ENCODE measurements at places on chromosomes 1 and 21. TPM values are rescaled to one million over a fixed set of nuclear protein-coding genes. Genes with fewer than 3 reads are reported as not detected.

The AMY1A gene
- not detected for polyA plus RNA-seq

GRCh38 chr1:178037510-178038253 lies 56.2 kb upstream of the RASAL2 start:
- no peaks in the 10 kb centered on the region for H3K36me3 ChIP-seq
- peak overlapping the region; percentile 64 for H3K4me3 ChIP-seq
- H3K4me1 ChIP-seq, result peaks cover 35% of the 10 kb centered on the region
- H3K27ac ChIP-seq, result peak overlapping the region; percentile 79

DNA sequence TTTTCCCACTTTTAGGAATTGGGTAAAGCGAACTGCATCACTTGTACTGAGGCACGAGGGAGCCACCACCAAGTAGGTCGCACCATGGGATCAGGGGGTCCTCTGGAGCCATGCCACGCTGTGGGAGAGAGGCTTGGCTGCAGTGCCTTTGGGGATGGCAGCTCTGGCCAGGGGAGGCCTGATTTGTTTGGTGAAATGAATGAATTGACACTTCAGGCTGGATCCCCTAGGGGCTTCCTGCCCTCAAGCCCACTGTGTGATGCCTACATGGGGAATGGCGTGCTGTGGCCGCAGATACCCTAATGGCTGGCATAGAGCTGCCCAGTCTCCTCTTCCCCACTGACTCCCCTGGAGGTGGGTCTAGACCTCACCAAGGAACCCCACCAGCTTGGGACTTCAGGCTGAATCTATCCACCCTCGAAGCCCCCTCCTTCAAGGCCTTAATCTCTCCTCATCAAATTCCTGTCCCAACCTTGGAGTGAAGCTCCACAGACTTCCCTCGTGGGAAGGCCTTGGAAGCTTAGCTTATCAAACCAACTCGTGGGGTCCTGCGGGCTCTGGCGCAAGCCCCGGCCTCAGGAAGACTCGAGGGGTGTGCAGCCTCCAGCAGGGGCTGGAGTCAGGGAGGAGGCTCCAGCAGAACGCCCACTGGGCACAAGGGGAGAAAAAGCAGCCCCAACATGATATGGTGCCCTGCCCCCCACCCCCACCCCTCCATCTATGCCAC lies 64.6 kb downstream of the VWA5B1 start:
- no peaks in the 10 kb centered on the region for H3K36me3 ChIP-seq
- no peak overlapping the region for H3K4me3 ChIP-seq
- no peak for DNase-seq
- peaks cover 41% of the 10 kb centered on the region for H3K27me3 ChIP-seq
- H3K4me1 ChIP-seq, result peaks cover 13% of the 10 kb centered on the region
- no peak overlapping the region for H3K27ac ChIP-seq

DNA sequence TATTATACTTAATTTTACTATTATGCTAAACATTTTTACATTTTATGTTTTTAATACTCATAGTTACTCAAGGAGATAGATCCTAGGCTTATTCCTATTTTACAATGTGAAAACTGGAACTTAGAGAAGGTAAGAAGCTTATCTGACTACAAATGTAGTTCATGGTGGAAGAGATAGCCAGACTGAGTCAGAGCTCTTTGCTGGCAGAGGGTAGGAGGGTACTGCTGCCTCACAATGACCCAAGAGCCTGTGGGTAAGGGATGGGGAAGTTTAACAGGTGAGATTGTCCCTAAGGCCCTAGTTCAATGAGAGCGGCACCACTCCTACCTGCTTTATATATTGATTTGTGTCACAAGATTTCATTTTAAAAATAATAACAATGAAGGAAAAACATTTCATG lies 34.1 kb upstream of the NEK7 start:
- H3K27me3 ChIP-seq, result no peaks in the 10 kb centered on the region
- H3K4me3 ChIP-seq, result no peak overlapping the region
- no peak overlapping the region for H3K27ac ChIP-seq
- no peak for DNase-seq
- H3K36me3 ChIP-seq, result no peaks in the 10 kb centered on the region

- no peak overlapping the region for H3K4me3 ChIP-seq
- H3K36me3 ChIP-seq, result no peaks in the 10 kb centered on the region
- no peaks in the 10 kb centered on the region for H3K27me3 ChIP-seq
- DNase-seq, result no peak
Measured at GRCh38 chr1:63230722-63231121, 91.6 kb upstream of the FOXD3 start.

GRCh38 chr1:7684132-7684531 lies 87.0 kb upstream of the VAMP3 start:
- no peak overlapping the region for H3K4me3 ChIP-seq
- H3K27me3 ChIP-seq, result no peaks in the 10 kb centered on the region
- no peak for DNase-seq
- peaks cover 9% of the 10 kb centered on the region for H3K4me1 ChIP-seq
- no peak overlapping the region for H3K27ac ChIP-seq

All from stomach (tissue), 19 donors.